Natural killer cell treated with Interleukin-12 subunit alpha and Interleukin-12 subunit beta and Interleukin-15 and Interleukin-18, amount 100 ng/mL, for 72 hours (primary cell): ENCODE measurements at places on chromosomes 4 and X. TPM values are rescaled to one million over a fixed set of nuclear protein-coding genes. Genes with fewer than 3 reads are reported as not detected.
A peak's percentile ranks its signal among the peaks of the same experiment; 100 is the strongest.

The SMIM10 gene
- 2.5 TPM for total RNA-seq

DNA sequence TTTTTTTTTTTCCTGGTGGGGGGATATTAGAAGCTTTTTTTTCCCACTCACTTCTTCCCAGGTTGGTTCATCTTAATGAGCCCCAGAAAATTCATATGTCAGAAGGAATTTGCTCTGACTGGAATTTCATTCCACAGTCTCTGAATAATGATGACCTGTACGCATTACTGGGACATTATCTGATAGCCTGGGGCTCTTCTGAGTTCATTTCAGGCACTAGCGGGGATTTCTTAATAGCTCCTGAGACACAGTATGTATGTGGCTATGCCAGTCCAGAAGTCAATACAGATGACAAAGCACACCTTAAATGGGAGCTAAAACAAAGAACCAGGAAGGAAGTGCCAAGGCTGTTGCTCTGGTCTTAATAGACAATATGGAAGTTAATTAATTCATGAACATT is 295.2 kb upstream of the IGFBP7 start:
- no peak for DNase-seq

The TKTL2 gene
- total RNA-seq: not detected

- no peak for DNase-seq
Measured at GRCh38 chrX:129077424-129078170, 445.7 kb downstream of the SMARCA1 start.

DNA sequence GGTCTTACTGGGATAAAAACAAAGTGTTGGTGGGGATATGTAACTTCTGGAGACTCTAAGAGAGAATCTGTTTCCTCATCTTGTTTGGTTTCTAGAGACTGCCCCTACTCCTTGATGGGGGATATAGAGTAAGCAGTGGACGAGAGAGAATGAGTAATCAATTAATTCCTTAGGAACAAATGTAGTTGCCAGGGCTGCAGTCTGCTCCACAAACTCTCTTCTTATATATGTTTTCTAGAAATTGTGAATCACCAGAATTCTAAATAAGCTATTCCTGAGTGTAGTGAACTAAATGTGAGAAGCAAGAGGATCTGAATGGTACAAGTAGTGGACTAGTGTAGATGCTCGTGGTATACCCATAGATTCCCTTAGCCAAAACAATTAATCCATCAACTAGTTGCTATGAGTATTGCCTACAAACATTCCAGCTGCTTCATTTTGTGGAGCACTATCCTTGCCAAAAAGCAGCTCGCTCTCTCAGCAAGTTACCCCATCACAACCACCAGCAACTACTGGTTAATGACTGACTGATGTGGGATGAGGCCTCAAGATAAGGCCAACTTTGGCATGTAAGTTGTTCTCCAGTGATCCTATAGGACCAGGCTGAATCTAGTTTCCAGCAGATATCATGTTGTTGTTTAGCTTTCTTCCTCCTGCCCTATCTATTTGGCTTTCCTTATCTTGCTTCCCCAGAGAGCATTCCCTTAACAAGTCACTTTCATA is 273.0 kb downstream of the SLC7A11 start:
- DNase-seq: no peak

The CCDC158 gene
- not detected for total RNA-seq

The CFP gene
- total RNA-seq: 0.71 TPM

The NALF2 gene
- total RNA-seq: not detected

DNA sequence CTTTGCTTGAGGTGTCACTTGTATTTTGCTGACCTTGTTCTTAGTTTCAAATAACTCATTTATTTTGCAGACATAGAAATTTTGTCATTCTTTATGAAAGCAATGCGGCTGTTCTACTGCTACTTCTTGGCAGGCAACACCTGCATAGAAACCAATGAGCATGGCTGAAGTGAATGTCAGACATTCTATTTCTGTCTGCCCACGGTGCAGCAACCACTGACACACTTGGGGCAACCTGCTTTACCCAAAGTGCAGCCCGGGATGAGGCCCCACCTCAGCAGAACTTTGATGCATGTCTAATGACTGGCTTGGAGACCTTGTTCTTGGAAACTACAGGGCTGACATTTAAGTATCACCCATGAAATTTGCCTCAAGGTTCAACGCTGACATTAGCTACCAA is 93.6 kb downstream of the RBM47 start:
- DNase-seq: no peak

- DNase-seq: no peak
Measured at GRCh38 chr4:168167714-168168284, 75.5 kb downstream of the ANXA10 start.

- no peak for DNase-seq
Measured at GRCh38 chr4:122787940-122788339, 38.7 kb upstream of the FGF2 start.

The CDX4 gene
- not detected for total RNA-seq

The PHKA1 gene
- total RNA-seq: 2.7 TPM

DNA sequence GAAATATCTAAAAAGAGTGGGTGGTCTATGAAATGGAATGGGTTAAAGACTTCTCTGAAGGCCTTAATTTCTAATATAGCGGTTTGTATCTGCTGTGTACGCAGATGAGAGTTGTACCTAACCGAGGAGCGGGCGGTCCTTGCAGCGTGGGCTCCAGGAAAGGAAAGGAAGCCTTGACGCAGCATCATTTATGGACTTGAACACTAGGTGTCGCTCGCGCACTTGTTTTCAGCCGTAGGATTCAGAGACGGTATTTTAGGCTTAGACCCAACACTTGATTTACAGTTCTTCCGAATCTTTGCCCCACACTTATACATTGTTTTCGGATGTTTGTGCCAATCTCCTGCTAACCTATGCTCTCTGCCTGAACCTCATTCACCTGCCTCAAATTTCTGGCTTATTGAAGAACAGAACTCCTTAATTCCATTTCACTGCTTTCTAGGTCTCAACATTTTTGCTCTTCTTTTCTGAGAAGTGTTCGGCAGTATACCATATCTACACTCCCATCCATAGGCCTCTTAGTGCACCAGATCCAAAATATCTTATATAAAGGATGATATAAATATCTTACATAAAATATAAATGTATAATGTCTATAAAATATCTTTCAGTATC is 48.9 kb upstream of the AADAT start:
- no peak for DNase-seq

DNA sequence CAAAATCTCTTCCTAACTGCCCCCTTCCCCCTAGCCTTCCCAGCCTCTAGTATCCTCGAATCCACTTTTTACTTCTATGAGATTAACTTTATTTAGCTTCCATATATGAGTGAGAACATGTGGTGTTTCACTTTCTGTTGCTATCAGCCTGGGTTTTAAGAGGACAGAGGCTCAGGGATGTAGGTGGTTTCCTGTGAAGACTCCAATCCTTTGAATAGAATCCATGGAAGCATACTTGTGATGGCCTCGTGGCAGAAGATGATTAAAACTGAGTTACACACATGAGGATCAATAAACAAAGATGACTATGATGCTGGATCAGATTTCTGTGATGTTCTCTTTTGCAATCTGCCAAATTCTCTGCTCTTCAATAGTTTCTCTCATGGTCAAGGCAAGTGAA is 29.8 kb downstream of the CD99L2 start:
- DNase-seq: no peak

The CCKAR gene
- total RNA-seq: not detected

GRCh38 chrX:9935436-9935835 is 31.7 kb upstream of the CLDN34 start:
- DNase-seq: no peak

The NPY5R gene
- total RNA-seq: not detected

DNA sequence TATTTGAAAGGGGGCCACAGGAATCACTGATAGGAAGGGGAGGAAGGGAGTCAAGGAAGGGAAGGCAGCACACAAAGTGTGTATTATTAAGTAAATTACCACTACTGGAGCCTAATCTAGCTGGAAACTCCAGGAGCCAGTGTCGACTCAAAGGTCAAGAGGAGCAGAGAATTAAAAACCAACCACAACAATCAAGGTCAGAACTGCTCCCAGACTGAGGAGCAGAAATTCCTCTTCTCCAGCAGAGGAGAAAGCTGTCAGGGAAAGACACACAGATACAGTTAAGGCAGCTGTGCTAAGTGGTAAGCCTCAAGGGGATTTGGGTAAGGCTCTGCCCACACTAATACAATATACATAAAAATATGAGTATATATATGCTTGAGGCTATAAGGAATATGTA is 87.5 kb upstream of the PTPN13 start:
- DNase-seq: no peak

DNA sequence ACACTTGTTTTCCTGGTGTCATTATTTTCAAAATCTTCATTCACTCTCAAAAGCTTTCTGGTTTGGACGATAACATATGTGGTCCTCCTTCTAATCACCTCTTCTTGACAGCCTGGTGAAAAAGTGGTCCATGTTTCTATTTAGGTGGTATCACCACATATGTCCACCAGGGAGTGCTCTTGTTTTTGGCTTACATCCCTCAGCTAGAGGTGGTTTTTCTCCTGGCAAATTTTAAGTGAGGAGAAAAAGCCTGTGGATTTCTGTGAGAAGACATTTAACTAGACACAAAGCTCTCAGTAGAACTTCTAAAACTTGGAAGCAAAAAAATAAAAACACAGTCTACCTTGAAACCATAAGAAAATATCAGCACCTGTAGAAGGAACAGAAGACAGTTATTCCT is 58.0 kb upstream of the FRMPD4 start:
- no peak for DNase-seq

DNA sequence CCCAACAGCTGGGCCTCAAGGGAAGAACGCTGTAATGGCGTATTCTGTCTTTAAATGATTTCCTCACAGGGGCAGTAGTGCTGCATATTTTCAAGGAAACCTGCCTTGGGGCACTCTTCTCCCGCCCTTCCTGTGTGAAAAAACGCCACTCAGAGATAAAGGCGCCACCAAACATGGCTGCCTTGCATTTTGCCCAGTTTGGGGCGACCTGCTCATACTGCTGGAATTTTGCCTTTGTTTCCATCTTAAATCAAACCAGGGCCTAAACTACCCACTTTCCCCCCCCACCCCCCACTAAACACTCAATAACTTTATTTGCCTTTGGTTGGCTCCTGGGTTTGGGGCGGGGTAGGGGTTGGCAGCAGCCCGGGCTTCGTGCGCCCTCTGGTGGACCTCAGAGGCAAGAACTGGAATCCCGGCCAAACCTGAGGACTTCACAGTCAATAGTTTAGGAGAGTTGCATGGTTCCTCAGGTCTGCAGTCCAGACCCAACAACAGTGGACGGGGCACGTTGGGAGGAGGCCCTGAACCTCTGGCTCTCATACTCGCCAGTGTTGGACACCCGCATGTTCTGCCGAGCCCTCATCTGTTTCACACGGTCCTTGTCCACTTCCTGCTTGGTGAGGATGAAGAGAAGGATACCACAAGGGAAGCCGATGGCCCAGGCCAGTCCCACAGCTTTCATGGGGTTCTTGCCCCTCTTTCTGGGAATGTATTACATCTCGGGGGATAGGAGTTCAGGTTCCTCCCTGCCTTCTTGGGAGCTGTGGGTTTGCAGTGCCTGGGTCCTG is 220.1 kb upstream of the STK26 start:
- peak; percentile 71 for DNase-seq

- DNase-seq: no peak
Measured at GRCh38 chr4:138051157-138051556, 191.0 kb downstream of the SLC7A11 start.

GRCh38 chrX:5936438-5936837 is 292.2 kb downstream of the NLGN4X start:
- DNase-seq: no peak

The UGT2B11 gene
- total RNA-seq: not detected

- DNase-seq: no peak
Measured at GRCh38 chr4:75786526-75786925, 62.1 kb downstream of the USO1 start.
